Hematopoietic multipotent progenitor cell (in vitro differentiated cells): ENCODE measurements at places on chromosomes 12 and 14.

- DNase-seq, result no peak
Observed at GRCh38 chr12:54932038-54932437, 52.5 kb downstream of the TESPA1 start.

DNA sequence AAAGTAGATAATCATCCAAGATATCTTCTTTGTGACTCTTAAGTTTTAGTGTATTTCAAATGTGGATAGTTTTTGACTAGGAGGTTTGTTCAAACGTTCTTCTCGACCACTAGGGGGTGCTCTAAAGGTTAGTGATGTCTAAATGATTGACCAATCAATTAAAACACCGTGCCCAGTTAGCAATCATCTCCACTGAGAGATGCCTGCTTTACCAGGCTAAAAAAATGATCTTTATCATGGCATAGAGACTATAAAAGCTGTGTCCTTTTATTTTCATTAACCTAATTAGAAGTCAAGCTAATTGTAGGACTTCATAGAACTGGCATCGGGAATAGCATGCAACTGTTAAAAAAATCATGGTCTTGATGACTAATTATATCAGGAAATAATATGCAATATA, 153.9 kb downstream of the PRKCH start:
- peak; percentile 67 for DNase-seq

DNA sequence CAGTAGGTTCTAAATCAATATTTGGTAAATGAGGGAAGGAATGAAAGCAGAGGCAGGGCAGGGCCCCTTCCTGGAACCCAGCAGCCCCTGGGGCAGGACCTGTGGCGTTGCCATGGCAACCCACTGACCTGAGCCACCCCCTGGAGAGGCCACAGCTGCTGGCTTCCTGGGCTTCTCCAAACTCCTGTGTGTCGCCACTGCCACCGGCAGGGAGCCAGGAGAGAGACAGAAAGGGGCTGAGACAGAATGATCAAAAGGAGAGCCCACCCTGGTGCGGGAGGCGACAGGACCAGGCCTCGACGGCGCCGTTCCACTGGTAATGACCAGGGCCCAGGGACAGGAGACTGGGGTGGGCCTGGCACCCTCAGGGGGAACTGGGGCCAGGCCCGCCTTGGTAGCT, 18.2 kb downstream of the RFX4 start:
- no peak for DNase-seq

DNA sequence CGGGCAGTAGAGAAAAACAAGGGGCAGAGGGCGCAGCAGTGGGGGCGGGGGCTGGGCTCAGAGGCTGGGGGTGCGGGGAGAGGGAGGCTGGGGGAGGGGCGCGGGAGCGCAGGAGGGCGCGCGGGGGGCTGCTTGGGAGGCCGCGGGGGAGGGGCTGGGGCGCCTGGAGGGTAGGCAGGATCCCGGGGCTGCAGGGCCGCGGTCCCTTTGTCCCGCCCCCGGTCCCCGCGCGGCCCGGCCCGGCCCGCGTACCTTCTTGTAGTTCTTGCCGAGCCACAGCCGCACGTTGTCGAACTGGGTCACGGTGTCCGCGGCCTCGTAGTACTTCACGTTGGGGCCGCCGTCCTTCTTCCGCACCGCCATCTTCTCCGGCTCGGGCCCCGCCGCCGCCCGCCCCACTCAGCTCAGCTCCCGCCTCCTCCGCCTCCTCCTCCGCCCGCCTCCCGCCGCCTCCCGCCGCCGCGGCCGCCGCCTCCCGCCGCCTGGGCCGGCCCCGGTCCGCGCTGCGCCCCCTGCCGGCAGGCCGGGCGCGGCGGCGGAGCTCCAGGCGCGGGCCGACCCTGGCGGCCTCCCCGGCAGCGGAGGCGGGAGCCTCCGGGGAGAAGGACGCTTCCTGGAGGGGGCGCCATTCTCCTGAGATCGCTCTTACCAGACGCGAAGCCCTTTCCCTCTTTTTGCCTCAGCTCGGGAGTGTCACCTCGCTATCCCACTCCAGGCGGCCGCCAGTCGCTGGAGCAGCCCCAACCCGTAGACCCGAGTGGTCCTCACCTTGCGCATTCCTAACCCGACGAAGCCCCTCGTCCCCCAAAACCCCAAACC, at the start of gene SMARCC2:
Gene SMARCC2, minus strand, starts transcription at position 385 of the 819 bp plus-strand sequence. Its CDS starts 22 bp downstream, at position 363.
- DNase-seq, result peak; percentile 90

GRCh38 chr14:22803687-22803974, 11.6 kb downstream of the SLC7A7 start:
- DNase-seq, result no peak

- DNase-seq, result no peak
Observed at GRCh38 chr14:29810682-29811081, 117.0 kb downstream of the PRKD1 start.

DNA sequence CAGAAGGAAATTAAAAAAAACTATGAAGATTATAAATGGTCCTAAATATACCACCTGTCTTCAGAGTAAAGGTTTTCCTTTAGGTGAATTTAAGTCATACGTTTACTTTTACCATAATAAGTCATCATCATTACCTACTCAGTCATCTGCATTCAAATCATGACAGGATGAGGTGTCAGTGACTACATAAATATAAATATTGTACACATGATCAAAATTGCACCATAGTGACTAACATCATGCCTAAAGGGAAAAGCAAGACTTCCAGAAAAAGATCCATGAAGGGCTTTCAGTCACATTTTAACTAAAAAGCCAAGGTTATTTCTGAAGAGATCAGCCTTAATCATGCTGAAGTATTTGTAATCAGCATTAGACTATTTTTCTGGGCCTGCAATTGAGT, 759.9 kb upstream of the FLRT2 start:
- DNase-seq, result no peak

GRCh38 chr14:89027097-89027740, 202.8 kb downstream of the TTC8 start:
- peak; percentile 49 for DNase-seq

GRCh38 chr12:6961695-6962284, 8.7 kb downstream of the PHB2 start:
- peak; percentile 70 for DNase-seq

DNA sequence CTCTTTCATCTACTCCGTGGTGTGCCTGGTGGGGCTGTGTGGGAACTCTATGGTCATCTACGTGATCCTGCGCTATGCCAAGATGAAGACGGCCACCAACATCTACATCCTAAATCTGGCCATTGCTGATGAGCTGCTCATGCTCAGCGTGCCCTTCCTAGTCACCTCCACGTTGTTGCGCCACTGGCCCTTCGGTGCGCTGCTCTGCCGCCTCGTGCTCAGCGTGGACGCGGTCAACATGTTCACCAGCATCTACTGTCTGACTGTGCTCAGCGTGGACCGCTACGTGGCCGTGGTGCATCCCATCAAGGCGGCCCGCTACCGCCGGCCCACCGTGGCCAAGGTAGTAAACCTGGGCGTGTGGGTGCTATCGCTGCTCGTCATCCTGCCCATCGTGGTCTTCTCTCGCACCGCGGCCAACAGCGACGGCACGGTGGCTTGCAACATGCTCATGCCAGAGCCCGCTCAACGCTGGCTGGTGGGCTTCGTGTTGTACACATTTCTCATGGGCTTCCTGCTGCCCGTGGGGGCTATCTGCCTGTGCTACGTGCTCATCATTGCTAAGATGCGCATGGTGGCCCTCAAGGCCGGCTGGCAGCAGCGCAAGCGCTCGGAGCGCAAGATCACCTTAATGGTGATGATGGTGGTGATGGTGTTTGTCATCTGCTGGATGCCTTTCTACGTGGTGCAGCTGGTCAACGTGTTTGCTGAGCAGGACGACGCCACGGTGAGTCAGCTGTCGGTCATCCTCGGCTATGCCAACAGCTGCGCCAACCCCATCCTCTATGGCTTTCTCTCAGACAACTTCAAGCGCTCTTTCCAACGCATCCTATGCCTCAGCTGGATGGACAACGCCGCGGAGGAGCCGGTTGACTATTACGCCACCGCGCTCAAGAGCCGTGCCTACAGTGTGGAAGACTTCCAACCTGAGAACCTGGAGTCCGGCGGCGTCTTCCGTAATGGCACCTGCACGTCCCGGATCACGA, 2.2 kb downstream of the SSTR1 start:
- DNase-seq, result no peak

GRCh38 chr12:7322599-7322998, 18.7 kb downstream of the ACSM4 start:
- no peak for DNase-seq

DNA sequence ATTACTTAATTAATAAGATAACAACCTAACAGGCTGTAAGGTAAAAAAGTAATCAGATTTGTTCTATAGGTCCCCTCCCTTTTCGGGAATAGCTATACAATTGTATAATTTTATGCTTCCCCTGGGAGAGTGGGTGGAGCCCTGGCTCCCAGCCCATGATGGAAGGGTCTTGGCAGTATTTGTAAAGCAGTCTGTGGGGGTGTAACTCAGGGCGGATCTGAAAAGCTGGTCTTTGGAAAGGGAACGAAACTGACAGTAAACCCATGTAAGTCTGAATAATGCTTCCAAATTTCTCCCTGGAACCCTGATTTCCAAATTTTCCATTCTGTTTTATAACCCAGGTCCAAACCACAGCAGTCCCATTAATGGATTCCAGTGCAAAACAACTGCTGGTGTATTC, 110.4 kb downstream of the DAD1 start:
- no peak for DNase-seq

- no peak for DNase-seq
Observed at GRCh38 chr12:6912164-6912935, 2.0 kb upstream of the ENO2 start.

GRCh38 chr12:85784096-85784720, 52.0 kb downstream of the RASSF9 start:
- DNase-seq, result no peak

GRCh38 chr12:57203791-57204190, 12.8 kb upstream of the NXPH4 start:
- no peak for DNase-seq

DNA sequence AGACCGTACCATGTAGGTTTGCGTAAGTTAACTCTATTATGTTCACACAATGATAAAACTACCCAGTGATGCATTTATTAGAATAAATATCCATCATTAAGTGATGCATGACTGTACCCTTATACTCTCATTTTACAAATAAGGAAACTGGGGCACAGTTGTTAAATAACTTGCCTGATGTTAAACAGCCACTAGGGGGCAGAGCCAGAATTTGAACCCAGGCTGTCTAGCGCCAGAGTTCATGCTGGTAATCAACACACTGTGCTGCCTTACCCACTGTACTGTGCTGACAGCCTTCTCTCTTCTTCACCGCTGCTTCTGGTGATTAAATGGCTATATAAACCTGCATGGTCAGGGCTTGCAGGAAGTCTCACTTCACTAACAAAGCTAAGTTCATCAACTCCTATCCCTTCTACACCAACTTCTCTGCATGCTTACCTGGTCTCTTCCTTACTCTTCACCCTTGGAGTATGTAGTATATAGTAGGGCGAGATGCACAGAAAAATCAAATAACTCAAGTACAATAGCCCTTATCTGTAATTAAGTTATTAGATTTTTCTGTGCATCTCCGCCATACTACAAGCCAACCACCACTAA, 43.6 kb upstream of the APPL2 start:
- peak; percentile 11 for DNase-seq

DNA sequence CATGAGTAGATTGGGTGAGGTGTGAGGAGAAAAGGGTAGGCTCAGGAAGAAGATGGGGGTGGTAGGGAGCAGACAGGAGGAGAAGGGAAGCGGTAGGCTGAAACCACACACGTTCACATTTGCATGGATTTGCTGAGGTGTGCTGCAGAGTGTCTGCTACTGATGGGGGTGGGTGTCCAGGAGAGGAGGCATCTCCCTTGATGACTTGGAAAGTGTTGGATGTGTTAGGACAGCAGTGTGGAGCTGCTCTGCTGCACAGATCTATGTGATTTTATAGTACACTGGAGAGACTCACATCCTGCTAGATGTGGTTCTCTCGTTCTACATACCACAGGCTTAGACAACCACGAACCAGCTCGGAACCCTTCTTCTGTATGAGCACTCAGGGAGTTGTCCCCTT, 9.3 kb downstream of the ZFHX2 start:
- no peak for DNase-seq

GRCh38 chr14:60021619-60022018, 70.1 kb upstream of the PCNX4 start:
- no peak for DNase-seq

- DNase-seq, result no peak
Observed at GRCh38 chr12:85279449-85280164, 413 bp upstream of the ALX1 start.

DNA sequence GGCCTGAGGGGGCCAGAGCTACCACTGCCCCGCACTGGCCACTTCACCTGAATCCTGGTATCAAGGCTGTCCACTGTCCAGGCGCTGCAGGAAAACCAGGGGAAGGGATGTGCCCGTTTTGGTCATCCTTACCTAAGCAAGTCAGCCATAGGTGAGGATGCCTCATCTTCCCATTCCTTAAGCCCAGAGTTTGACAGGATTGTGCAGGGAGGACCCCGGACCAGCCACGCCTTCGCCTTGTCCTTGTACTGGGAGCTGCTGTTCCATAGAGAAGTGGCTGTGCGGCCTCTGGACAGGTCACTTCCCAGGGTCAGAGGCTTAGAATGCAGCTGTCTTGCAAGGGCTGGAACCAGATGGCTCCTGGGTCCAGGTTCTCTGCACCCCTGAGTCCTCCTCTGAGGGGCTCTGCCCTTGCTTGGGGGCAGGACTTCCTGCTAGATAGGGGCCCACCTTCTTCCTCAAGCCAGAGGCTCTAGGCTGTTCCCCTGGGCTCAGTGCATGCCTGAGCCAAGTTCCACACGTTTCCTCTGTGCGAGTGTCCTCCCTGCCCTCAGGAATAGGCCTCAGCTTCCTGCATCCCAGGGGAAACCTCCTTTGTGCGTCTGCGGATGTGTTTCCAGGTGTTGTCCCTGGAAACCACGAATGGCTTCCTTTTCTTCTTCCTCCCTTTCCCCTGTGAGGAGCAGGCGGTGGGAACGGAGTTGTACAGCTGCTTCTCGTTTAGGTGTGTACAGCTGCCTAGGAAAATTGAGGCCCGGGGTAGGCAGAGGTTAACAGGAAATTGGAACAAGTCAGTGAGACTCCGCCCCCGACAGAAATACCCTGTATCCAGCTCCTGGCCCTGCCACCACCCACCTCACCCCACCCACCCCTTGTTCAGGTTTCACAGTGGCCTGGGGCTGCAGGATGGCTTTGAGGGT, 54.3 kb upstream of the RIN3 start:
- no peak for DNase-seq

DNA sequence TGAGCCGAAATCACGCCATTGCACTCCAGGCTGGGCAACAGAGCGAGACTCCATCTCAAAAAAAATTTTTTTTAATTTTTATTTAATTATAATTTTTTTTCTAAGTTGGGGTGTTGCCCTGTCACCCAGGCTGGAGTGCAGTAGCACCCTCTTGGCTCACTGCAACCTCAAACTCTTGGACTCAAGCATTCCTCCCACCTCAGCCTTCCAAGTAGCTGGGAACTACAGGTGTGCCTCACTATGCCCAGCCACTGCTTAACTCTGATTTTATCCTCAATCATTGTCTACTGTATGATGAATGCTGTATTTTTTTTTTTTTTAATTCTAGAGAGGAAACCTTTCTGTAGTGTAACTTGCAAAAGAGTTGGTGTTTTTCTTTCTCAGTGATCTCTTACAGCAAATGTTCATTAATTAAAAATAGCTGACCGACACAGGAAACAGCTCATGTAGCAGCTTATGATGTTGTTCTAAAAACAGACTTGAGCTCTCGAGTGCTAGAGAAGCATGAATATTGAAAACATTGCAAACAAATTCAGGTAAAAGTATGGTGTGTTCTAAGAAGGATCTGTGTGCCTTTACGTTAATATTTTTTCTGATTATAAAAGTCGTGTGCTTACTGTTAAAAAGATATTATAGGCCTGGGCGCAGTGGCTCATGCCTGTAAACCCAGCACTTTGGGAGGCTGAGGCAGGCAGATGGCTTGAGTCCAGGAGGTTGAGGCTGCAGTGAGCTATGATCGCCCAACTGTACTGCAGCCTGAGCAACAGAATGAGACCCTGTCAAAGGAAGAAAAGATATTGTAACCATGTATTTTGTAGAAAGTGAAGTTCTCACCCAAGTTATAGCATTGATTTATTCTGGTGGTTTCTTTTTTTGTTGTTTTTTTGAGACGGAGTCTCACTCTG, 68.9 kb downstream of the FGD4 start:
- no peak for DNase-seq
